ENCODE measurements at places on chromosomes 13 and 19.
A peak's percentile ranks its signal among the peaks of the same experiment; 100 is the strongest.

DNA sequence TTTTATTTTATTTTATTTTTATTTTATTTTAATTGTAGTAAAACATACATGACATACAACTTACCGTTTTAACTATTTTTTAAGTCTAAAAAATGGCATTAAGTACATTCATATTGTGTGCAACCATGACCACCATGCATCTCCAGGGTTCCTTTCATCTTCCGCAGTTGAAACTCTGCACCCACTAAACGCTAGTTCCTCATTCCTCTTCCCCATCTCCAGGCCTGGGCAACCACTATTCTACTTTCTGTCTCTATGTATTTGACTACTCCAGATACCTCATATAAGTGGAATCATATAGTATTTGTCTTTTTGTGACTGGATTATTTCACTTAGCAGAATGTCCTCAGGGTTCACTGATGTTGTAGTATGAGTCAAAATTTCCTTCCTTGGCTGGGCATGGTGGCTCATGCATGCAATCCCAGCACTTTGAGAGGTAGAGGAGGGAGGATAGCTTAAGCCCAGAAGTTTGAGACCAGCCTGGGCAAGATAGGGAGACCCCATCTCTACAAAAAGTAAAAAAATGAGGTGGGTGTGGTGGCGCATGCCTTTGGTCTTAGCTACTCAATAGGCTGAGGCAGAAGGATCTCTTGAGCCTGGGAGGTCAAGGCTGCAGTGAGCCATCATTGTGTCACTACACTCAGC, 55.7 kb upstream of the ZNF507 start:
- no peak for DNase-seq

DNA sequence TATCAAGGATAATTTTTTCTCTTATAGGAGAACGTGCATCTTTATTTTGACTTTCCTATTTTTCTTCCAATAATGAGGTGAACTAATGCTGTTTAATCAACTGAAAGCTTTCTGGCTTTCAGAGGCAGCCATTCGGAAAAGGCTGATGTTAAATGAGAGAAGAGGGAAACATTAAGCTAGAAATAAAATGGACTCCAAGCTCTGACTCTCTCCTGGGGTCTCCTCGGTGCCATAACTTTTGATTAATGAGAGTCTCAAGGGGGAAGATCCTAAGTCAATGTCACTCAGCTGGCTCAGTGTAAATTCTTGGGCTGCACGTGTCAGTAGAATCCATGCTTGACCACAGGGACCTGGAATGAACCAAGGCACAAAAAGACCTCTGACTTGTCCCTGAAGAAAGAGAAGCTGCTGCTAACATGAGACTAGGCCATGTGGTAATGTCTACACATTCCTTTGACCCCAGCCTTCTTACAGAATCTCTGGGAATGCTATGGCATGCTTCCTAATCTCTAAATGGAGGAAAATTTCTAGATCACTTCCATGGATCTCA, 152.2 kb upstream of the RFC3 start:
- no peak for DNase-seq

- DNase-seq = no peak
These were observed 34.1 kb downstream of the DLEU7 start for GRCh38 chr13:50809133-50810090.

DNA sequence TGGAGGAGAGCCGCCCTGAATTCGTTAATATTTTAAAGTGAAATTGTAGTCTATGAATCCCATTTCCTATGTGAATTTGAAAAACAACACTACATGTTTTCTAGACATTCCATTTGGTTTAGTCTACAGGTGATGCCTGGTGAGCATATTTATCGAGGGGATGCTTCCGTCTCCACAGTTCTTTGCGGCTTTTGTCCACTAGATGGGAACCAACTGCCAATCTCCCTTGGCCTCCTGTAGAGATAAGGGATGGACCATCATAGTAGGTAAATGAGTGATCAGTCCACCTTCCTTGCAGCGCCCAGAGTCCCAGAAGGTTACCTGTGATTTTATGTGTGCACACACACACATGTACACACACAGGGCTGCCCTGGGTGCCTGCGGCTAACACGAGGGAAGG, 289.8 kb upstream of the SOX21 start:
- no peak for DNase-seq

DNA sequence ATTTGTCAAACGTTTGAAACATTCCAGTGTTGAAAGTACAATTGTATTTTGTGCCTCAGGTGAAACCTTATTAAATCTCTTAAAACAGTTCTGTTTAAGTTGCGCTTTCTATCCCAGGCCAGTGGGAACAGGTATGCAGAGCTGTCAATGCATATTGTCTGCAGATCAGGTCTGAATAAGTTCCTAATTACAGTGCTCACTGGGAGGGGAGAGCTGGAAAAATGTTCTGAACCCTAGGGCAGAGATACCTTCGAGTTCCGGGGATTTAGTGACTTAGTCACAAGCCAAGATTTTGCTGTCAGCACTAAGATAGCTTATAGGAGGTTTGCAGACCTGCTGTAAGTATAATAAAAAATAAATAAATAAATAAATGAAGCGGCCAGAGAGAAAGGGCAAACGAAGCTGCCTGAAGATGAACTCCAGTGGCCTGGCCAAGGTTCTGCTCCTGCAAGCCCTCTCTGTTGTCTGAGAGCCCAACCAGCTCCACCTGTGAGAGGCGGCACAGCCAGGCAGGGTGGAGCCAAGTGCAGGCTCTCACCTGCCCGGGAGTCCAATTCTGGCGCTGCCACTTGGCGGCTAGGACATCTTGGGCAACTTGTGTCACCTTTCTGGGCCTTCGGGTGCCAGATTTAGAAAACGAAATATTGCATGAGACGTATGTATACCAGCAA, 97.9 kb upstream of the SLC7A1 start:
- DNase-seq = no peak

DNA sequence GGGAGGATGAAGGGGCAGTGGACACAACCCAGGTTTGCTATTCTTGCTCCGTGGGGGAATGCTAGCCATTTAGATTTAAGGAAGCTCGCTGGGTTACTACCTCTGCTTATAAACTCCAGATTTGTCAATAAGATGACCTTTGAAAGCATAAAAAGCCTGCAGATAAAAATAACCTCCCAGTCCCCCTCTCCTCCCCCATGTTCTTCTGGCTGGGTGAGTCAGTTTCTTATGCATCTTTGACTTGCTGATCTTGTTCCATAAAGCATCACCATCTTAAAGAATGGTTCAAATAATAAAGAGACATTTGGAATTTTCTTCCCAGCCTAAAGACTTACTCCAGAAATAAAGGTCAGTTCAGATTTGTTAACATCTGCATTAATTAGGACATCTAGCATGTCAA, 118.3 kb upstream of the RNF113B start:
- no peak for DNase-seq

DNA sequence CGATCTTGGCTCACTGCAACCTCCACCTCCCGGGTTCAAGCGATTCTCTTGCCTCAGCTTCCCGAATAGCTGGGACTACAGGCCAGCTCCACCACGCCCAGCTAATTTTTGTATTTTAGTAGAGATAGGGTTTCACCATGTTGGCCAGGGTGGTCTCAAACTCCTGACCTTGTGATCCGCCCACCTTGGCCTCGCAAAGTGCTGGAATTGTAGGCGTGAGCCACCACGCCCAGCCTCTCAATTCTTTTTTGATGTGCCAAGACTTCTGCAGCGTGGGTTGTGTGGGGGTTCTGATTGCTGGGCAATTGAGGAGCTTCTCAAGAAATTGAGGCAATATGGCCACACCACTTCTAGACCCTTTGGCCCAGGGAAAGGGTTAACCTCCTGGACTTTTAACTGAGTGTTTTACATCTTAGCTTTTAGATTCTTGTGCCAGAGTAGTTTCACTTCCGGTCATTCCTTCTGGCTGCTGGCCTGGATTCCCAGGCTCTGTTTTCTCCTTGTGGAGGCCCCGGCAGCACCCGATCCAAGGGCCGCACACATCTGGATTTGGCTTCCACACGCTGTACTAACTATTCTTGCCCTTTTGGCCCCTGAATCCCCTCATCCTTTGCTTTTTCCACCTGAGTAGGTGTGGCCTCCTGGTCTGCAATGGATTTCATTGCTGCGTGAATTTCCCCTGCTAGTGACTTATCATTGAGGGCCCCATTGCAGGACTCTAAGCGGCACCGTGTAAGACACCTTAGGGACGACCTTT, 14.7 kb downstream of the SMARCA4 start:
- no peak for DNase-seq

DNA sequence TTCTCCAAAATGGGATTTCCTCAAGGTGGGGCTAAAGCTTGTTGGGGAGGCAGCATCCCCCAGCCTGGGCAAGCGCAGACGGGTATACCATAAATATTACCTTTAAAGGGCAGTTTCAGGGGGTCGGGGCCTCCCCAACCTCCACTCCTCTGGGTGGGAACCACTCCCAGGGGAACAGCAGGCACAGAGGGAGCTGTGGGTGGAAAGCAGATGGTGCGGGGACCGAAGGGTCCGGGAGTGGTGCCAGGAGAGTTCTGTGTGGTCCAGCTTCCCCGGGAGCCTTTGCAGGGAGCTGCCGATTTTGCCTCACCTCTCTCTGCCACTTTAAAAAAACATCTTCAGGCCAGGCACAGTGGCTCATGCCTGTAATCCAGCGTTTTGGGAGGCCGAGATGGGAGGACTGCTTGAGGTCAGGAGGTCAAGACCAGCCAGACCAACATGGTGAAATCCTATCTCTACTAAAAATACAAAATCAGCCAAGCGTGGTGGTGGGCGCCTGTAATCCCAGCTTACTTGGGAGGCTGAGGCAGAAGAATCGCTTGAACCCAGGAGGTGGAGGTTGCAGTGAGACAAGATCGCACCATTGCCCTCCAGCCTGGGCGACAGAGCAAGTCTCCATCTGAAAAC, 5.5 kb downstream of the MAST3 start:
- DNase-seq = no peak

DNA sequence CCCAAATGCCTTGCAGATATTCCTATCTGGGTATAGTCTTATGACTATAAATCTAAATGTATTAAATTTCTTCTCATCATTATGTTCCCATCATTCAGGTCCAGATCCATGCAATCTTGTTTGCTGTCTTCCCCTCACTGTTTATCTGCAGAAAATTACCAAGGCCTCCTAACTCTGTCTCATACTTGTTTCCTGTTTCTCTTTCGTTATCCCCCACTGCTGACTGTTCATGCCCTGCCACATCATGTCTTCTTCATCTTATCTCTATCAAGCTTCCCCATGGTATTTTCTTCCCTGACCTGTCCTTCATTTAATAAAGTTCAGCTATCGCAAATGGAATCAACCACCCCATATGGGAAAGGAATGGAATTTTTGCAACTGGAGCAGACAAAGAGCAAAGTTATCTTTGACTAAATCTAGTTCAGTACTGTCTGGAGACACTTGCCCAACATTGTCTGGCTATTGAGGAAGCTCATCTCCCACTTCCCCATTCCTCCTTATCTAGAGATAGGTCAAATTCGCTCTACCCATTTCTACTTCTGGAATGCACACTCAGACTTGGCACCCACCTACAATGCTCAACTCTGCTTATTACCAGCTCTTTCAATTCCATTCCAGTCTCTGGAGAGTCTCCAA, 1358.1 kb downstream of the EFNB2 start:
- DNase-seq = no peak

GRCh38 chr13:111429064-111429558, 108.7 kb downstream of the TEX29 start:
- peak; percentile 69 for DNase-seq

DNA sequence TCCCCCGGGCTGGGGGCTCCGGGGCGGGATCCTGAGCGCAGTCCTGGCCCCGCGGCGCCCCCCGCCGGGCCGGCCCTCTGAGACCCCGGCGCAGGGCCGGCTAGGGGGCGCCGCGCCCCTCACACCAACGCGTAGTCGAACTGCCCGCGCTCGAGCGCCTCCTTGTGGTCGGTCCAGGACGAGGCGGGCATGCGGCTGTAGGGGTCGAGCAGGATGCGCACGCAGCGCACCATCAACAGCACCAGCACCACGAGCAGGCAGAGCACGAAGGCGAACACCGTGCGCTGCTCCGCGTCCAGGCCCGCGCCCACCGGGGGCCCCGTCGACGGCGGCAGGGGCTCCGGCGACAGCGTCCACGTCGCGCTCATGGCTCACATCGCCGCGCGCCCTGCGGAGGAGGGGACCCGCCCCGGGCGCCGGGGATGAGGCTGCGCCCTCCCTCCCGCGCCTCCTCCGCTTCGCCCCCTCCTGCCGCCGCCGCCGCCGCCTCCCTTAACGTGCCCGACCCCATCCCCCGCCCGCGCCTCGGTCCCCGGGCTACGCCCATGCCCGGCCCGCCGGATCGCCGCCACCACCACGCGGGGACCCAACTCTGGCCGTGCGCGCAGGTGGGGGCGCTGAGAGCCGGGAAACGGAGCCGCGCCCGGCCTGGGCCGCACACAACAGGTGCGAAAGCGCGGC, 624 bp downstream of the CTXN1 start:
- peak; percentile 86 for DNase-seq

DNA sequence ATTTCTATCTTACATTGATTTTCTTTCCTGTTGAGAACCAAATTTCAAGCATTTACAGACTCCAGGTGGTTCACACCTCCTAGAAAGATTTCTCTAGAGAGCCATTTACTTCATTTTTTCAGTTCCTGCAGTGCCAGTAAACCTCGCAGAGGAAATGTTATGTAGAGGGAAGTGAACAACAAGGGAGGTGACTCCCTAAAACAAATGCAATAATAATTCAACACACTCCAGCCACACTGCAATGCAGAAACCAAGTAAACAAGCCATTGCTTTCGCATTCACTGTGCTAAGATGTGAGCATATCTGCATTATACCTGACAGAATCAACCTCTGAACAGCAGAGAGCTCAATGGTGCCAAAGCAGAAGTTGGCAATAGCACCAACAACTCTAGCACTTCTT, 215.1 kb downstream of the RBM26 start:
- DNase-seq = no peak

DNA sequence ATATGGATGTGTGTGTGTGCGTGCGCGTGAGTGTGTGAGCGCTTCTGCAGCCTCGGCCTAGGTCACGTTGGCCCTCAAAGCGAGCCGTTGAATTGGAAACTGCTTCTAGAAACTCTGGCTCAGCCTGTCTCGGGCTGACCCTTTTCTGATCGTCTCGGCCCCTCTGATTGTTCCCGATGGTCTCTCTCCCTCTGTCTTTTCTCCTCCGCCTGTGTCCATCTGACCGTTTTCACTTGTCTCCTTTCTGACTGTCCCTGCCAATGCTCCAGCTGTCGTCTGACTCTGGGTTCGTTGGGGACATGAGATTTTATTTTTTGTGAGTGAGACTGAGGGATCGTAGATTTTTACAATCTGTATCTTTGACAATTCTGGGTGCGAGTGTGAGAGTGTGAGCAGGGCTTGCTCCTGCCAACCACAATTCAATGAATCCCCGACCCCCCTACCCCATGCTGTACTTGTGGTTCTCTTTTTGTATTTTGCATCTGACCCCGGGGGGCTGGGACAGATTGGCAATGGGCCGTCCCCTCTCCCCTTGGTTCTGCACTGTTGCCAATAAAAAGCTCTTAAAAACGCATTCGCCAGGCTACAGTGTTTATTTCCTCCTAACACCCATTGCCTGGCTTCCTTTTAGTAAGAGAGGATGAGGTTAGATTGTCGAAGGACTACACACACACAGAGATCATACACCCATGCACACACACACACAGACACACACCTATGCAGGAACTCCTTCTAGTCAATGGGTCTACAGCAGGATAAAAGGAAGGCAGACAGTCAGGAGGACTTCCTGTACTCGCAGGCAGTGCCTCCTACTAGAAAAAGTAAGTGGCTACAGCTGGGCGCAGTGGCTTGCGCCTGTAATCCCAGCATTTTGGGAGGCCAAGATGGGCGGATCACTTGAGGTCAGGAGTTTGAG, 7.1 kb downstream of the FOSB start:
- no peak for DNase-seq

All from NCI-H1930 (cell line).